ENCODE measurements at places on chromosomes 4 and X. TPM values are rescaled to one million over a fixed set of nuclear protein-coding genes. Genes with fewer than 3 reads are reported as not detected.
A peak's percentile ranks its signal among the peaks of the same experiment; 100 is the strongest.

The ANXA10 gene
- total RNA-seq: not detected

DNA sequence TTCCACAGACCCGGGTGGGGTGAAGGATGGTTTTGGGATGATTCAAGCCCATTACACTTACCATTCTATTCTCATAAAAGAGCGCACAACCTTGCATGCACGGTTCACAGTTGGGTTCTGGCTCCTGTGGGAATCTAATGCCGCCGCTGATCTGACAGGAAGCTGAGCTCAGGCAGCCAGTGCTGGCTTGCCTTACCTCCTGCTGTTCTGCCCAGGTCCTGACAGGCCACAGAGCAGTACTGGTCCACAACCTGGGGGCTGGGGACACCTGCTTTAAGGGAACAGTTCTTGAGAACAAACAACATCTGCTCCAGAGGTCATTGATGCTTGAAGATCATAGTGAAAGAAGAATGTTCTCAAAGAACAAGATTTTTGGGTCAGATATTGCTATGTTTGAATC, 8.0 kb upstream of the HS3ST1 start:
- DNase-seq: peak; percentile 53

The CT45A10 gene
- not detected for total RNA-seq

- no peak for DNase-seq
Measured at GRCh38 chrX:119055687-119056086, 17.1 kb upstream of the CT47C1 start.

- DNase-seq: no peak
Measured at GRCh38 chr4:24808955-24809354, 13.6 kb downstream of the SOD3 start.

The HSFX1 gene
- total RNA-seq: 0.50 TPM

The XAGE1B gene
- total RNA-seq: not detected

The TBC1D8B gene
- 2.6 TPM for total RNA-seq

DNA sequence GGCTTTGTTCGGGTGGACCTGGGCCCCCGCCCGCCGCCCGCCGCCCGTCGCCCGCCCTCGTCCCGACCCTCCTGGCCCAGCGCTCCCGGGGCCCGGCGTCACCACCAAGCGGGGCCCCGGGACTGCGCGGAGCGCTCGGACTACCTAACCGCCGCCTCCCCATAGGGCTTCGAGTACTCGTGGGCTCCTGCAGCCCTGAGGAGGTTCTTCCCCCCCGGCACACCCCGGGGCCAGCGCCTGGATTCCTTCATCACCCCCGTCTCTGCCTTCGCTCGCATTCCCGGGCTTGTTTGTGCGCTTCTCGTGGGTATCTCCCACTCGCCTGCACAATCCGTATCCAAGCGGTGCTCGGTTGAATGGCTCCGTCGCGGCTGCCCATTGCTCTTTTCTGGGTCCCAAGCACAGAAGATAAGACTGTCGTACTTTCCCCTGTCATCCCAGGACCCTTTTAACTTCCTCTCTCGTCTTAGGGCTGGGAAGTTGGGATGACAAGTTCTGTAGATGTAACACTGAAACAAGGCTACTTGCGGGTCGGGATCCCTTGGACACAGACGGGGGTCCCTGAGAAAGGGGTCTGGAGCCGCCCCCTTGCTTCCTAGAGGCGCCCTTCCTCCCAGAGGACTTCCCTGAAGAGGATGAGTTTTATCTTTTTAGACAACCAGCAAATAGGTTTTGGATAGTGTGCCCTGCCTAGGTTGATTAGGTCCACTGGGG, 565 bp downstream of the MOB1B start:
- DNase-seq: no peak

DNA sequence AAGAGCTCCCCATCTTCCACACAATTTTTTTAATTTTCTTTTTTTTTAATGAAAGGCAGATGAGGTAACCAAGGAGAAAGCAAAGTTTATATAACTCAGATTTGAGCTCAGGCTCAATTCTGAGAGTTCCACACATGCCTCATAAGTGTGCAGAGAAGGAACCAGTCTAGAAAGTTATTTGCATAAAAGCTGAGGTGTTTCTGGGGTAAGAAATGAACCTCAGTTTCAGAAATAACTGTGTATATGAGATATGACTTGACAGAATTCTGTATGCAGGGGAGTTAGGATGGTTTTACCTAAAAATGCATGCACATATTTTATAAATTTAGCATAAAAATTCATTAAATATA, 51.3 kb downstream of the DTHD1 start:
- no peak for DNase-seq

DNA sequence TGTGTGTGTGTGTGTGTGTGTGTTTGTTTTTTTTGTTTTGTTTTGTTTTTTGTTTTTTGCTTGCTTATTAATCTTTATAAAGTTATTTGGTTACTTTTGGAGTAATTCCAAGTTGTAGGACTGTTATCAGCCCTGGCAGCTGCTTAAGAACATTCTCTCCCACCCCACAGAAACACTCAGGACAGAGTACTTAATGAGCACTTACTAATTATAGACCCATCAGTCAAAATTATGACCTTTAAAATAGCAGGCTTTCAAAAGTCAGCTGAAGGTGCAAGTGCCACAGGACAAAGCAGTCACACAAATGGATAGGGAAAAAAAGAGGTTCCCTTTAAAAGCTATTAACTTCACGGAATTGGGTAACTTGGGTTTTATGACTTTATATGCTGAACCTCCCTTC, 69.0 kb downstream of the BEND2 start:
- no peak for DNase-seq

DNA sequence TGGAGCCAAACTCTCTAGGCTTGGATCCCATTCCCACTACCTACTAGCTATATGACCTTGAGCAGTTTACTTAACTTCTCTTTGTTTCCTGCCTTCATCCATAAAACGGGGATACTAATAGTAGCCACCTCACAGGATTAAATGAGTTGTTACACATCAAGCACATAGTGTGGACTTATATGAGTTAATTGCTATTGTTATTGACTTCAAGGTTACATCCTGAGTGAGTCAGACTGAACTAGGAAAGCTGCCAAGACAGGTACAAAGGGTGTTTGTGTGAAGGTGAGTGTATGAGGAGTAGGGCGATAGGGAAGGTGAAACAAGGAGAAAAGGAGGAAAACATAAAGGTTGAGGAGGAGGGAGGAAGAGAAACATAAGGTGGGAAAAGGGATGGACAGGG, 32.2 kb downstream of the TFDP3 start:
- no peak for DNase-seq

GRCh38 chr4:150518559-150518958, 63.4 kb upstream of the MAB21L2 start:
- no peak for DNase-seq

The PABPC4L gene
- total RNA-seq: 2.2 TPM

GRCh38 chr4:108982402-108983185, 219.7 kb upstream of the ETNPPL start:
- no peak for DNase-seq

DNA sequence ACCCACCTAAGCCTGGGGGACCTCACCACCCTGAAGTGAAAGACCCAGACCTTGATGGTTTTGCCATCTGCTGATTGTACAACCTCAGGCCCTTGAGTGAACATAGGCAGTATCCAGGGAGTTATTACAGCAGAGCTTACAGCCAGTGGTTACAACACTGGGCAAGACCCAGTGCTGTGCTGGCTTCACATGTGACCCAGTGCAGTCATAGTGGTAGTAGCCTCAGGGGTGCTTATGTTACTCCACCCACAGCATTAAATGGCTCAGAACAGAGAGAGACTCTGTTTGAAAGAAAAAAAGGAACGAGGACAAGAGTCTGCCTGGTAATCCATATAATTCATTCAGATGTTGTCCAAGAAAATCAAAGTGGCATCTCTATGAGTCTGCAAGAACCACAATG, 45.2 kb upstream of the DACH2 start:
- no peak for DNase-seq

GRCh38 chr4:118969359-118969758, 80.7 kb downstream of the SYNPO2 start:
- DNase-seq: no peak

DNA sequence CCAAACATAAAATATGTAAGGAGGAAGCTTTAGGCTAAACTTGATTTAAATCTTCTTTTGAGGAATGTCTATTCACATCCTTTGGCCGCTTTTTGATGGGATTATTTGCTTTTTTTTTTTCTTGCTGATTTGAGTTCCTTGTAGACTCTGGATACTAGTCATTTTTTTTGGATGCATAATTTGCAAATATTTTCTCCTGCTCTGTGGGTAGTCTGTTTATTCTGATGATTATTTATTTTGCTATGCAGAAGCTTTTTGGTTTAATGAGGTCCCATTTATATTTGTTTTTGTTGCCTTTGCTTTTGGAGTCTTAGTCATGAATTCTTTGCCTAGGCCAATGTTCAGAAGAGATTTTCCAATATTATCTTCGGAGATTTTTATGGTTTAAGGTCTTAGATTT, 144.9 kb downstream of the MAGEC2 start:
- DNase-seq: no peak

DNA sequence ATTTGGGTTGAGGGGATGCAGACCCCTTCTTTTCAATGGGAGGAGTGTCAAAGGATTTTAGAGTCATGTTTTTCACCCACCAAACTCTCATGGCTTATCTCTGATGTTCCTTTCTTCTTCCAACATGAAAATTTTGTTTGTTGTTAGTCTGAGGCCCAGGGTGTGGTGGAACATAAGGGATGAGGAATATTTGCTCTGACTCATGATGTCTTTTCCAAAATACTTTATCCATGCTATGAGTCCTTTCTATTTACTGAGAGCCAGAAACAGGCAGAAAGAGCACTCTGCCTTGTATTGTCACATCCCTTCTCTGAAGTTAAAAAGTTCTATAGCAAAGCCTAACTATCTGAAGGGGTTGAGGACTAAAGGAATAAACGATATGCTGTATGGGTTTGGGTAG, 61.6 kb upstream of the GYPA start:
- no peak for DNase-seq

DNA sequence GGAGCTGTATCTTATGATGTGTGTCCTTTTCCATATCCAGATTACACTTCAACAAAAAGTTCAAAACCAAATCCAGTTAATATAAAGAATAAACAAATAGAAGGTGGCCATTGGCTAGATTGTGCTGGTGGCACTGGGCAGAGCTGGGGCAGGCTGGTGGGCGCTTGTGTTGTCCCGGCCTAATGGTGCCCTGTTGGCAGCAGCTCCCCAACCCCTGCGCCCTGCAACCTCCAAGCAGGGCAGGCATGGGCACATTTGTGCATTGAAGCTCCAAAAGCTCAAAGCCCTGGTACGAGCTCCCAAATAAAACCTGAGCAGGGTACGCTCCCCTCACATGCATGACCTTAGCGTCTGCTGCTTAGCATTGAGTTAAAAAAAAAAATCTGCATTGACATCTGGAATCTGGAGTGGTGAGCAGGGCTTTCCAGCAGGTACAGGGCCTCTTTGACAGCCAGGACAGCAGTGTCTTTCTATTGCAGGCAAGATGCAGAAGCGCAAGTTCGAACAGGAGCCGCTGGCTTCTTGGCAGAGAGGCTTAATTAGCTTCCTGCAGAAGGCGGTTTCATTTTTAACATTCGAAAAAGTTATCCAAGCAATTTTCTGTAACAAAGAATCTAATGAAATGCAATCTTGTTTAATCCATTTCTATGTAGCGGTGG, 25.9 kb upstream of the NYX start:
- DNase-seq: no peak

DNA sequence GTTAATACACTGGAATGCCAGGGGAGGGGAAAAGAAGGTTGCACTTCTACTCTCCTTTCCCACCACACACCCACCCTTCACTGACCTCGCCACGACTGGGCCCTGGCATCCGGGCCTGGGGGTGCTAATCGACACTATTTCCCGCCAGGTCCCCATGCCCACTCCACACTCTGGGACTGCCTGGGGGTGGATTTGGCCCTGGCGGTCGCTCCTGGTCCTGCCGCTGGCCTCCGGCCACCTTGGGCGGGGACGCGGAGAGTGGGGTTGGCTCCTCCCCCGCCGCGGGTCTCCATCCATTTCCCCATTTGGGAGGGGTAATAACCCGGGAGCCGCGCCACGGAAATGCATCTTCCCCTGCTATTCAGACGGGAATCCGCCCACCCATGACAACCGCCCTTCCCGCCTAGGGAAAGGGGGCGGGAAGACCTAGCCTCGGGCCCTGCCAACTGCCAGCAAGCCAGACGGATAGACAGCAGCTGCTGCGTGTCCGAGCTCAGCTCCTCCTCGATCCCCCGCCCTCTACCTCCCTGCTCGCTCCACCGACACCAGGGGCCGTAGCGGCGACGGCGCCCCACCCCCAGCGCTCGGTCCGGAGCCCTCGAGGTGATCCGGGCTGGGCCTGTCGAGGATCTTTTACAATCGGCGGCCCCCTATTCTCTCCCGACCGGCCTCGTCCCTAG, 78.1 kb downstream of the RLIM start:
- peak; percentile 69 for DNase-seq

DNA sequence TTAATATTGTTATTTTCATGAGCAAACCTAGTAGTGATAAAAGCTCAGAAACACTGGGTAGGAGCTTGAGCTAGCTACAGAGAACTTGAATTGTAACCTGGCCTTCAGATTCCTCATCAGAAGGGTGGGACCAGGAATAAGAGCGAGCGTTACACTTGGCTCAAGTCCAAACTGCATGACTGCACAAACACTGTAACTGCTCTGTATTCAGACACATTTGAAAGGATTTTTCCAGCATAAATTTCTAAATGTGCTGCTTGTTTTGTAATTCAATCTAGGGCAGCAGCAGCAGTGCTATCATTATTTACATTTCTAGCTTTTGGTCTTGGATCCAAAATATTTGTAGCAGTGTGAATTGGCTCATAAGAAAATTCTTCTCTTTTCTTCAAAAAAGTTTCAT, 133.0 kb upstream of the TMLHE start:
- no peak for DNase-seq

Measured in H9 (cell line).